Sigmoid colon (tissue), 7 donors: ENCODE measurements at places on chromosomes 1 and 21. TPM values are rescaled to one million over a fixed set of nuclear protein-coding genes. Genes with fewer than 3 reads are reported as not detected.

DNA sequence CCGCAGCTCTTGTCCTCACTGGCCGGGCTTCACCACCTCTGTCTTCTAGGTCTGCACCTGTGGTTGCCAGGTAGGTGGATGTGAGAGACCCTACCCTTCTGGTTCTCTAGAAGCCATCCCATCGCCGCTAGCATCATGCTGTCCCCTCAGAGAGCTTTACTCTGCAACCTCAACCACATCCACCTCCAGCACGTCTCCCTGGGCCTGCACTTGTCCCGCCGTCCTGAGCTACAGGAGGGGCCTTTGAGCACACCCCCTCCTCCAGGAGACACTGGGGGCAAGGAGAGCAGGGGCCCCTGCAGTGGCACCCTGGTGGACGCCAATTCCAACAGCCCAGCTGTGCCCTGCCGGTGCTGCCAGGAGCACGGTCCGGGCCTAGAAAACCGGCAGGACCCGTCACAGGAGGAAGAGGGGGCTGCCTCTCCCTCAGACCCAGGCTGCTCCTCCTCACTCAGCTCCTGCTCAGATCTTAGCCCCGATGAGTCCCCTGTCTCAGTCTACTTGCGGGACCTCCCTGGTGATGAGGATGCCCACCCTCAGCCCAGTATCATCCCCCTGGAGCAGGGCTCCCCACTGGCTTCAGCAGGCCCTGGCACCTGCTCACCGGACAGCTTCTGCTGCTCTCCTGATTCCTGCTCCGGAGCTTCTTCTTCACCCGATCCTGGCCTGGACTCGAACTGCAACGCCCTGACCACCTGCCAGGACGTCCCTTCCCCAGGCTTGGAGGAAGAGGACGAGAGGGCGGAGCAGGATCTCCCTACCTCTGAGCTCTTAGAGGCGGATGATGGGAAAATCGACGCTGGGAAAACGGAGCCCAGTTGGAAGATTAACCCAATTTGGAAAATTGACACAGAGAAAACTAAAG, 1.2 kb downstream of the RUSC1 start:
- no peaks in the 10 kb centered on the region for H3K27me3 ChIP-seq
- peak overlapping the region; percentile 100 for H3K27ac ChIP-seq
- H3K4me3 ChIP-seq: peak overlapping the region; percentile 81
- H3K4me1 ChIP-seq: peaks cover 40% of the 10 kb centered on the region
- peaks cover 15% of the 10 kb centered on the region for H3K36me3 ChIP-seq

DNA sequence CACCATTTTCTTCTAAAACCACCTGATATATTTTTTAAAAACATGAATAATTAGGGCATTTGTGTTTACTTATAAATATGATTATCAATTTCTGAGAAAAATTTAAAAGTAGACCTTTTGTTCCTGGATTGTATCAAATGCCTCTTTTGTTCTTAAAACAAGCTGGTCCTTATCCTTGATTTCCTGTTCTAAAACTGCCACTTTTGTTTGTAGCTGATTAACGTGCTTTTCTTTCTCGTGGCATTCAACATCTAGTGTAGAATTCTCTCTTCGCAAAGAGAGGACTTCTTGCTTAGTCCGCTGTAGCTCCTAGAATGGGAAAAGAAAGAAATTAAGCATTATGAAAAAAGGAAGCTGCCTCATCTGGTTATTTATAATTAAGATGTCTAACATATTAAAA, 25.0 kb downstream of the SASS6 start:
- peaks cover 4% of the 10 kb centered on the region for H3K36me3 ChIP-seq
- H3K4me1 ChIP-seq: no peaks in the 10 kb centered on the region
- H3K27me3 ChIP-seq: no peaks in the 10 kb centered on the region
- H3K27ac ChIP-seq: no peak overlapping the region

DNA sequence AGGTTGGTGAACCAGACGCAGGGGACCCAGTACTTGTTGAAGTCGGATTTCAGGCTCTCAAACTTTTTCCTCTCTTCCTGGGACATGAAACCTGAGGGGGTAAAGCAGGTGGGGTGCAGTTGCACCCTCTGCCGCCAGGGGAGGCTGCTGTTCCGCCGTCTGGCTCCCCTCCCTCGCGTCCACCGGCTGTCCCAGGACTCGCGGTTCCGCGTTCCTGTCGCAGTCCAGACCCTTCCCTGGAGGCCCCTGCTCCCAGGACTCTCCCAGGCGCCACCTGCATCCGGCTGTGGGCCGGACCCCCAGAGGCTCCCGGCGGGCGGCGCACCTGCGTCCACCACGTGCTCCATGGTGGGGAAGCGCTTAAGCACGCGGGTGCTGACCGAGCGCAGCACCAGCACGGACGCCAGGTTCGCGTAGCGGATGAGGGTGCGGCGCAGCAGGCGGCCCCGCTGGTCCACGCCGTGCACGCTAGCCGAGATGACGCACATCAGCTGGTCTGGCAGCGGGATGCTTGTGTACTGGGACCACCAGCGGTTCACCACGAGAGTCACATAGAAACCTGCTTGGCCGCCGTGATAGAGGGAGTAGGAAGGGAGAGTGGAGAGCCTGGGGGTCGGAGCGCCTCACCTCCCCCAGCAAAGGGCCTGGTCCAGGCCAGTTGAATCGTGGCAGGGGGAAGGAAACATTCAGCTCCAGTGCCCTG, 1.7 kb downstream of the BEST4 start:
- H3K4me1 ChIP-seq: peaks cover 32% of the 10 kb centered on the region
- H3K27me3 ChIP-seq: no peaks in the 10 kb centered on the region
- peak; percentile 87 for DNase-seq
- H3K36me3 ChIP-seq: no peaks in the 10 kb centered on the region
- peak overlapping the region; percentile 59 for H3K27ac ChIP-seq
- peak overlapping the region; percentile 34 for H3K4me3 ChIP-seq

DNA sequence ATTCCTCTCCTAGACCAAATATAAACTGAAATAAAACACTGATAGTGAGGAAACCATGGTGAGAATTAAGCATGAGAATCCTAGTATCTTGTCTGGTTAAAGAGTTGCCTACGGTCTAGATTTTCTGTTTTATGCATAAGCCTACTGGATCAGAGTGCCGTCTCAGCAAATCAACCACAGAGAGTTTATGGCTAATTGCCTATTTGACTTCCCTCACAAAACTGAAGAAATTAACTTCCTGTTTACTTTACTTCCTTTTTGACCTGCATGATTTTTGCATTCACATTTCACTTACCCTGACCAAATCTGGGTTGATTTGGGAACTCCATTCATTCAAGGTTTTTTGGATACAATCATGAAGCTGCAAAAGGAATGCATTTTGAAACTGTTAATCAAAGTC, 5.0 kb downstream of the GCLM start:
- H3K27ac ChIP-seq: no peak overlapping the region
- no peak for DNase-seq
- peaks cover 16% of the 10 kb centered on the region for H3K4me1 ChIP-seq
- H3K4me3 ChIP-seq: no peak overlapping the region
- H3K36me3 ChIP-seq: no peaks in the 10 kb centered on the region

Gene EXTL1
- total RNA-seq: 0.99 TPM

Gene KIFAP3
- total RNA-seq: 36.7 TPM

Gene PGLYRP3
- total RNA-seq: not detected
